ENCODE measurements at places on chromosomes 4 and X.

DNA sequence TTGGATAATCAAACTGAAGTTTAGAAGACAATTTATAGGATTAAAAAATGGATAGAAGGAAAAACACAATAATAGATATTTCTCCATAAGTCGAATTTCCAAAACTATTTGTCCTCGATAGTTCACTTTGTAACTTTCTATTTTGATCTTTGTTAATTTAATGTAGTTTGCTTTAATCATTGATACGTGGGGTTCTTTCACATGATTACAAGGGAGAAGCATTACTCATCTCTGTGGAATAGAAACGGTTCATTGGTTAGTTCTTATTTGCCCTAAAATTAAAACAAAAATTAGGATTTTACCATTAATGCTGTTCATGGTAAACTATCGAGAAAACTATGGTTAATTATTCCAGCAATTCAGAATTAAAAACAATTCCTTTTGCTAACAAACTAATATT is 2.1 kb downstream of the TET2 start:
- DNase-seq, result no peak

- no peak for DNase-seq
These were observed 1720.2 kb downstream of the PCDH7 start for GRCh38 chr4:32440391-32440790.

GRCh38 chrX:109351557-109351956 is 130.3 kb downstream of the GUCY2F start:
- no peak for DNase-seq

DNA sequence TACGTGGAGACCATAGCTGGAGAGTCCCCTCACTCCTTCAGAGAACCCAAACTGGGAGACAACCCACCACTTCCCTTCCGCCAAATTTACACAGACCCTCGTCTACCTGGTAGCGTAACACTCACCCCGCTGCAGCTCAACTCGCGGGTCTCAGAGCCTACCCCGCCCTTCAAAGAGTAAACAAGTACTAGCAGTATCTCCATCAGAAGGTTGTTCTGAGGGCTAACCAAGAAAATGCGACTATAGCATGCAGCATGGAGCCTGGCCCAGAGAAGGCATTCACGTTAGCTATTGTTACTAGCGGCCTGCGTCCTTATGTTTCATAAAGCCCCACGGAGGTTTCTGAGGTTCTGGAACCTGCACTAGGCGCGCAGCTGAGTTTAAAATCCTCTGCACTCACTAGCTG is 531 bp upstream of the MANBA start:
- DNase-seq, result no peak

DNA sequence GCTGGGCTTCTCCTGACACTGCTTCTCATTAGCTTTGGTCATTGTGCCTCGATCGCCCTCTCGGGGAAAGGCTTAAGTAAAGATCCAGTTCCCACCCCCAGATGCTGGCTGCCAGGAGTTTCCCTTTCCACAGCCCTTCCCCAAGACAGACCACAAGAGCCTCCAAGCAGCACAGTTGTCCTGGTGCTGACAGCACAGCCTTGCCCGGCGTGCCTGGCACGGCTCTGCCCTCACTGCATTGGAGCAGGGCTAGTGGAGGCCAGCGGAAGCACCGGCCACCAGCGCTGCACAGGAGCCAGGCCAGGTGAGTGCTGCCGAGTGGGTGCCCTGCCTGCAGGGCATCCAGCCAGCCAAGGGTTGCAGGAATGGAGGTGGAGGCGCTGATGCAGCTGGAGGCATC is 9.7 kb upstream of the MSANTD1 start:
- DNase-seq, result no peak

- DNase-seq, result no peak
These were observed 14.1 kb downstream of the MFAP3L start for GRCh38 chr4:170011921-170012628.

- DNase-seq, result no peak
These were observed 179.9 kb downstream of the NHS start for GRCh38 chrX:17554914-17555313.

- no peak for DNase-seq
These were observed 74.8 kb downstream of the STPG2 start for GRCh38 chr4:98068495-98068894.

DNA sequence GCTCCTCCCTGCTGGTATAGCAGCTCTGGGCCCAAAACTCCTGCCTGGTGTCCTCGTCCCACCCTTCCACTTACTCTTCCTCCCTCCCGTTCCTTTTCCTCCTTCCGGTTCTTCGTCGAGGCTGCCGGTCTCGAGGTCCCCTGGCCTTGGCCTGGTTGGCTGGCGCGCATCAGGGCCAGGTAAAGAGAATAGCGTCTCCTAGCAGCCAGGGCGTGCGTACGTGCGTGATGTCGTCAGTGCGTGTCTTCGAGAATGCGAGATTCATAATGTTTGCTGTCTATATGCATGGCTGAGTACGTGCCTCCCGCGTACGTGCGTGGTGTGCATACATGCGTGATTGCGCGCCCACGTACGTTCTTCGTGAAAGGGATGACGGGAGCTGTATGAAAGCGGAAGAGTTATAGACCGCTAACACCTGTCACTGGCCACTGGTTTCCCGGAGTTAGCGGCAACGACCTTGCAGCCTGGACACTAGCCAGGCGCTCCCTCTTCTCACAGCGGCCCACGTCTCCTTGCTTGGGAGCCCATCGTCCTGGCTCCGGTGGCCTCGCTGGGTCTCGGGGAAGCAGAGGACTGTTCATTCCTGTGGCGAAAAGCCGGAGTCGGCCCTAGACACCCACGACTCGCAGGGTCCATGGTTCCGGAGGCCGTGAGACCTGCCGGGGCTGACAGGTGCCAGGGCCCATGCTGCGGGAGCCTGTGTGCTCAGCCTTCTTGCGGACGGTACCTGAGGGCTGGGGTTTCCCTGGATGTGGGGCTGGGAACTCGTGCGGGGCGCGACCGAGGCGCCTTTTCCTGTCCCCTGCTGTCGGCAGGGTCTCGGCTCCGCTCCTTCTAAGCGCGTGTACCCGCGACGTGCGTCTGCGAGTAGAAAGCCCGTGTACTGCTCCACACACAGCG is at the start of gene EOLA1:
TSS of gene EOLA1 (plus strand) at position 392 of the 900 bp plus-strand sequence. CDS start 4,619 bp downstream, outside the sequence.
- peak; percentile 96 for DNase-seq

GRCh38 chrX:46912098-46912602 is at the start of gene JADE3:
JADE3 (plus strand) TSS chrX:46912421; CDS start chrX:46984895, 72,474 bp downstream.
- peak; percentile 90 for DNase-seq

DNA sequence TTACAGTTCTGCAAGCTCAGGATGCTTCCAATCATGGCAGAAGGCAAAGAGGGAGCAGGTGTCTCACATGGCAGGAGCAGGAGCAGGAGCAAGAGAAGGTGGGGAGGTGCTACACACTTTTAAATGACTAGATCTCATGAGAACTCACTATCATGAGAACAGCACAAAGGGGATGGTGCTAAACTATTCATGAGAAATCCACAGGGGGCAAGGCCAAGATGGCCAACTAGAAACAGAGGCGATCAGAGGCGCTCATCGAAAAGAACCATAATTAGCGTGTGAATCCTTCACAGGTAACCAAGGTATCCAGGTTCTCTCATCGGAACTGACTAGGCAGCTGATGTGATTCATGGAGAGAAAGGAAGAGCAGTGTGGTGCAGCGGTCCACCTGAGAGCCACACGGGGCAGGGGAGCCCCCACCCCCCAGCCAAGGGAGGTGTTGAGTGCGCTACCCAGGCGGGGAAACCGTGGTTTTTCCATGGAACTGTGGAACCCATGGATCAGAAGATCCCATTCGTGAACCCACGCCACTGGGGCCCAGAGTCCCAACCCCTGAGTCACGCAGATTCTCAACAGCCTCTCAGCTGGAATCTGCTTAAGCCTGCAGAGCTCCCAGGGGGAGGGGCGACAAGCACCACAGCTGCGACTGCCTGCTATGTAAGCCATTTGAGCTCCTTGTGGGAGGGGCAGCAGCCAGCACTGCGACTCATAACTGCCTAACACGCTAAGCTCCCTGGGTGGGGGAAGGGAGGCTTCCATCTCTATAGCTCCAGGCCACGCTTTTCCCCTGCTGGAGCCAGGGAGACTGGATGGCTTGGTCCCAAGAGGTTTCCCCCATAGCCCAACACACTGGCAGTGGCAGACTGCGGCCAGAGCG is 46.7 kb downstream of the FGF16 start:
- peak; percentile 84 for DNase-seq

DNA sequence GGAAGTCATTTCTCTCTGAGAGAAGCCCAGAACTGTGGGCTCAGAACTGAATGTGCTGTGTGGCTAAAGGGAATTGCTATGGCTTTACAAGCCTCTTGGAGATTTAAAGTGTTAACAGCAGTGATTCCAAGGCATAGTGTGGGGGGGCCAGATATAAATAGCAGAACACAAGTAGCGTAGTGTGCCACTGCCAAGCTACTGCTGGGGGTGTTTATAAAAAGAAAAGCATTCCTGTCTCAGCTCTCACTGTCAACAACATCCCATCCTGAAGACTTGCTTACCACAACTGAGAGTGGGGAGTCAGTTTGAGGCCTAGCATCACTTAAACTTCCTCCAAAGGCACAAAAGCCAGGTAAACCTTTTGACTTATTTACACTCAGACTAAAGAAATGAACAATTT is at the start of gene ART3:
TSS of gene ART3 (plus strand) at position 242 of the 400 bp plus-strand sequence. CDS start 1,181 bp downstream, outside the sequence.
- DNase-seq, result no peak

DNA sequence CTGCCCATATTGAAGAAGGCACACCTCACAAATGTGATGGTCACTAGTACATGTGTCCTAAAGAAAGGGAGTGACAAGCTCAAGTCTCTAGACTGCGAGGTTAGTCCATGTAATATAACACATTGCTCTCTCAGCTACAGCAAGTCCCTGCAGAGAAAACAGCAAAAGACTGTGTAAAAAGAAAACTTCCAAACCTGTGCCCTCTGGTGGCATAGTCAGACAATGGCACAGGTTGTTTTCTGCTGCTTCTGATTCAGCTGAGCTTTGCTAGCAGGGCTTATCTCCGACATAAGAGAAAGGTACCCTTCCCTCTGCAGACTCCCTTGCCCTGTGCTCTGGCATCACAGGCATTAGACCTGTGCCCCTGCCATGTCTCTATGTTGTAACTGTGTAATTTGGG is 1.4 kb upstream of the SERPINA7 start:
- no peak for DNase-seq

DNA sequence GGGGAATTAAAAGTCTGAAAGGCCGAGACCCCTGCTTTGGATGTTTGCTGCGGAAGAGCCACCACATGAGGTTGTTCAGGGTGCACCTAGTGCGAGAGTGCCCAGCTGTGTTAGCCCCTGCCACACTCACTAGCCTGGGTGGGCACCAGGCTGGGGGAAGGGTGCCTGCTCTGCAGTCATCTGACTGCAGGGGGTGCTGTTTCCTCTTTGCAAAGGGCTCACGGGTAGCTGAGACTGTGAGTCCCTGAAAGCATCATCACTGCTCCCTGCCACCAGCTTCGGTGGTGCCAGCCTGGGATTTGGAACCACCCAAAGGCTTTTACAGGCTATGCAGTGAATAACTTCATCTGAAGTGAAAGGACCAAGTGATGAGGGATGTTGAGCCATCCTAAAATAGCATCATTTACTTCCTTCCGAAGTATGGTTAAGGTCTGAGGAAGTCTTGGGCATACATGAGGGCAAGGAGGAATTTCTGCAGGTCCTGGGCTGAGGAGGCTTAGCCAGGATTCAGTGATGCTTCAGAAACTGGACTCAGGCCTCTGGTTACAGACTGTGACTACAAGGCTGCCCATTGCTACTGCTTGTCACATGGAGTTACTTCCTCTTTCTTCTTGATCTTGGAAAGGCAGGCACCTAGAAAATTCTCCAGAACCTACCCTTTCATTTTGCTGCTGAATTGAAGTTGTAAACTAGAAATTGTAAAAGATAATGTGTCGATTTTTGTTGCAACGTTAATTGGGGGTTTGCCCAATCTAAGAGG is 293.2 kb upstream of the PRPS2 start:
- DNase-seq, result peak; percentile 67

DNA sequence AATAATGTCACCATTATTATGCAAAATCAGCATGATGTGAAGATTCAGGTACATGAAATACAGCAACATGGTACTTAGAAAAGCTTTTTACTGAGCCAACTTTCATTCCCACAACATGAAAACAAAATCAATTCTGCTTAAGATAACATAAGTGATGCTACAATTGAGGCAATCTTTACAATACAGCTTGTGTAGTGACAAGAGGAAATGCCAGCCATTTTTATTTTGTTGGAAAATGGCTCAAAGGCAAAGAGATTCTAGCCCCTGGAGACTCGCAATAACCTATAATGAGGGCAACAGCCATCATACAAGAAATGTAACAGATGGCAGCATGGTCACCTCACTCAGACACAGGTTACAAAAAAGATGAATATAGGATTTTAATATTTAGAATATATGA is 560.4 kb downstream of the SPOCK3 start:
- no peak for DNase-seq

DNA sequence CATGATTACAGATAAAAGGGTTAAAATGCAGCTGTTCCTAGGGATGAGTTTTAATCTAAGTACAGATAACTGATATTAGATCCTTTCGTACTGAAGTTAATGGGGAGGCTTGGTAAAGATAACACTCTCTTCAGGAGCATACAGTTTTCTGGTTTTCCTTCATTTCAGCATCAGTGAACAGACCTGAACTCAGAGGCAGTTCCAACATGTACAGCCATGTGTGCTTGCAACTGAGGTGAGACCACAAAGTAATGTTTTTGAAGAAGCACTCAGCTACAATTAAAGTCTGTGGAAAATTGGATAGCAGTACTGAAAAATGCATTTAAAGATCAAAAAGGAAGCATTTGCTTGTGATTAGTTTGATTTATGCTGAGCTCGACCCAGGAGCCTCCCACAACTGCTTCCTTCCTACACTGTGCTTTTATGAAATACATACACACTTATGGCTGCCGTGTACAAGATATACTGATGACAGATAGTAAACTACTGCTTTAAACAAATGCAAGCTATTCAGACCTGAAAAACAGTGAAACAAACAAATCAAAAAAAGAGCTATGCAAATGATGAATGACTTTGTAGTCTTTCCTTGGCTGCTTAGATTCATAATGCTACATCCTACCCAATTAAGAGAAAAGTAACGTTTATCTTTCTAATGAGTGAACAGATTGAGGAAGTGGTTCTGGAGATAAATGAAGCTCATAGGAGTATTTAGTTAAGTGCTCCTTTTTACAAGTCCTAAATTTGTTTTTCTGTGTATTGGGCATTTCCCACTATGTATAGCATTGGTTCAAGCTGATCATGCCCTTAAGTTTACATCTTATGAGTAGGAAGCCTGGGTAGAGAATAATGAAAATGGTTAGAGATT is 68.4 kb downstream of the PDLIM5 start:
- no peak for DNase-seq

DNA sequence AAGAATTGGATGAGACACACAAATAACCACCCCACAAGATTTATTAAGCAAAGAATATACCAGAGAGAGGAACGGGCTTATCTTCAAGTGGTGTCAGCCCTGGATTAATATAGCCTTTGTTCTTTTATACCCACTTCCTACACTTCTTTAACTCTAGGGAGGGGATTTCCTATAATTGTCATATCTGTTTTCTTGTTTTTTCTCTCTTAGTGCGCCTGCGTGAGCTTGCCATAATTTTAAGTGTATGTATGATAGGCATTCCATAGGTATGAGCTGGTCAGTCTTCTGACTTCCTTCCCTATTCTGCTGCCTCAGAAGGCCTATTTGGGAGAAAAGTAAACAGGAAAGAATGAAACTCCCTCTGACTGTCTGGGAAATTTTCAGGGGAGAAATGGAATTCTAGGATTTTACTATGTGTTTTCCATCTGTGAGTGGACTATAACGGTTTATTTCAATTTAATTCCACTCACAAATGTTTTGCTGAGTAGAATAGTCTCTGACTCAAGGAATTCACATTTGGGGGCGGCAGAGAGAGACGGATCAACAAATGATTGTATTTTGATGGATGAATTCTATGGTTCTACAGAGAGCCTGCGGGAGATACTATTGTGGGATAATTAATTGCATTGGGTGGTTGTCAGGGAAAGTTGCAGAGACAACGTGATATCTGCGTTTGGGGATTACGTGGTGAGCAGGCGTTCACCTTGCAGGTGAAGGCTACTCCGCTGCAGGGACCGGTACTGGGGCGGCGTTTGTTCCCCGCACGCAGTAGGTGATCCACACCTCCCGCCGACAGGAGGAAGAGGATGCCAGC is 626 bp upstream of the CEP135 start:
- no peak for DNase-seq

All from HAP-1 (cell line).